ENCODE measurements at places on chromosomes 3 and 15. TPM values are rescaled to one million over a fixed set of nuclear protein-coding genes. Genes with fewer than 3 reads are reported as not detected.

DNA sequence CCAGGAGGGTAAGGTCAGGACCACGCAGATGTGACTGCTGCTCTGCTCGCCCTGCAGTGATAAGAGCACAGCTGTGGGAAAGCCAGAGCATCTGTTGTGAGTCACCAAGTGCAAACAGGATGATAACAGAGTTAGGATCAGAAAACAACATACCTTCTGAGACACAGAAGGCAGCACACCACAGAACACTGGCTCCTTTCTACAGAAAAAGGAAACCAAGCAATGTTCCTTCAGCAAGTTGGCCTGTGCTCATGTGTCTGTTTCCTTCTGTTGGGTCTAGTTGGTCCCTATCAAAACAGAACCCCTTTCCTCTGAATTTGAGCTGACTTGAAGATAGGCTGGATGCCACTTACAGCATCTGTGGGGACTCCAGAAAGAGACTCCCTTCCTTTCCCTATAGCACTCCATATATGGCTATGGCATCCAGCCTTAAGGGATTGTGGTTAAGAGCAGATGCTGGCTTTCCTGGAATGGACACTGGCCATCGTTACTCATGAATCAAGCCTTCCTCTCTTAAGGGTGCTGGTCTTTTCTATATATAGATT is 440.7 kb upstream of the THBS1 start:
- no peak for DNase-seq

BLM gene
- total RNA-seq = 1.7 TPM

SLC9C1 gene
- total RNA-seq = 0.72 TPM

GRCh38 chr15:79170256-79170664 is 79.7 kb upstream of the RASGRF1 start:
- DNase-seq = no peak

SLC51B gene
- total RNA-seq = not detected
